ENCODE measurements at places on chromosomes 11 and 22.

- DNase-seq, result no peak
Observed at GRCh38 chr11:19321351-19321750, 80.6 kb upstream of the E2F8 start.

DNA sequence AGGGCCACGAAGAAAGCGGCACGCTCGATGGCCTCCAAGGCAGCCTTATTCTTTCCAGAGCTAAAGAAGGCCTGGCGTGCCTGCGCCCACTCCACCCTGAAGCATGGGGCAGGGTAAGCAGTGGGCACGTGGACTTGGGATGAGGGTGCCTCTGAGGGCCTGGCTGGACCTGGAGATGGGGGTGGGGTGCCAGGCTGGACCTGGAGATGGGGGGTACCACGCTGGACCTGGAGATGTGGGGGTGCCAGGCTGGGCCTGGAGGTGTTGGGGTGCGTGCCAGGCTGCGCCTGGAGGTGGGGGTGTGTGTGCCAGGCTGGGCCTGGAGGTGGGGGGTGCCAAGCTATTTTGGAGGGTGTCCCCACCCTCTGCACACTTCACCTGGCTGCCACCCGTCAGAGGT is 5.3 kb downstream of the CPT1B start:
- DNase-seq, result no peak

GRCh38 chr11:97224396-97224795 is 834.6 kb downstream of the JRKL start:
- DNase-seq, result no peak

GRCh38 chr11:113553235-113553634 is 78.0 kb upstream of the DRD2 start:
- DNase-seq, result no peak

GRCh38 chr11:65868076-65868667 is 4.4 kb downstream of the EFEMP2 start:
- DNase-seq, result no peak

DNA sequence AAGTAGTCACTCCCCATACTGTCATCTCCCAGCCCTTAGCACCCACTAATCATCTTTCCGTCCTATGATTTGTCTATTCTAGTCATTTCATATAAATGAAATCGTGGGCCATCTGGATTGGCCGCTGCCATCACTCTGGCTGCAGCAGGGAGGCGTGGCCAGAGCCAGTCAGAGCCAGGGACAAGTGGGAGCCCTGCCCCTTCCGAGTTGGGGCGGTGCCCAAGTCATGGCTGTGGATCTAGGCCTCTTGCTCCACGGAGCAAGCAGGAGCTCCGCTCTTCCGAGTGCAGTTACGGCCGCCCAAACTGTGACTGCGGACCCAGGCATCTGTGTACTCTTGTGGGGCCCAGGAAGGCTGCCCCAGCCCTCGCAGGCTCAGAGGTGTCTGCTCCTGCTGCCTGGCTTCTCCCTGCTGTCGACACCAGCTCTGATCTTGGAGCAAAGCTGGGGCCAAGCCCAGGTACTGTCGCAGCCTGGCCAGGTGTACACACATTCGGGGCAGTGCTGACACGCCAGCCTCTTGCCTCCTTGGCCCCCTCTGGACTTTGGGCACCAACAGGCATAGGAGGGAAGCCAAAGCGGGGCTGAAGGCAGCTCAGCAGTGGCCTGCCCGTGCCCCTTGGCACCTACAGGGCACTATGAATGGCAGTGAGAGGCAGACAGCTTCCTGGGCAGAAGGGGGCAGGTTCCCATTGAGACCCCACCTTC is 8.4 kb downstream of the MRPL48 start:
- DNase-seq, result no peak
